ENCODE measurements at places on chromosomes 1 and 21. TPM values are rescaled to one million over a fixed set of nuclear protein-coding genes. Genes with fewer than 3 reads are reported as not detected.

PGBD5 gene
- 4.1 TPM for total RNA-seq

BGLAP gene
- not detected for total RNA-seq

GRCh38 chr1:151478923-151479322, 19.6 kb upstream of the POGZ start:
- H3K36me3 ChIP-seq = no peaks in the 10 kb centered on the region
- H3K27ac ChIP-seq = no peak overlapping the region

DNA sequence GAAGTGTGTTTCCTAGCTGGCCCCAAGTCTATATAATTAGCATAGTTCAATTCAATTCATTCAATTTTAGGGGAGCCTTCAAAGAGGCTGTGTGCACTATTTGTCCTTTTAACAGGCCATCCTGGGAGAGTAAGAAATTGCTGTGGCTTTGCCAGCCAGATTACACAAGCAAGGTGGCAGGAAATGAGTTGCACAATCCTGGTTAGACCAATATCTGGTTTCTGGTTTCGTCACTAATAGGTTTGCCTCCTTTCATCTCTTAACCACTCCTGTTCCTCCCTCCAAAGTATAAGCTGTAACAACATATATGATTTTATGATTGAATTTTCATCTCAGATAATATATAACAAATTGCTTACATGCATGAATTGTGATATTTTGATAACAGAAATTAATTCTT, 84.1 kb upstream of the NEGR1 start:
- no peaks in the 10 kb centered on the region for H3K4me1 ChIP-seq
- H3K27ac ChIP-seq = no peak overlapping the region
- no peak overlapping the region for H3K4me3 ChIP-seq
- no peaks in the 10 kb centered on the region for H3K27me3 ChIP-seq
- DNase-seq = no peak

DNA sequence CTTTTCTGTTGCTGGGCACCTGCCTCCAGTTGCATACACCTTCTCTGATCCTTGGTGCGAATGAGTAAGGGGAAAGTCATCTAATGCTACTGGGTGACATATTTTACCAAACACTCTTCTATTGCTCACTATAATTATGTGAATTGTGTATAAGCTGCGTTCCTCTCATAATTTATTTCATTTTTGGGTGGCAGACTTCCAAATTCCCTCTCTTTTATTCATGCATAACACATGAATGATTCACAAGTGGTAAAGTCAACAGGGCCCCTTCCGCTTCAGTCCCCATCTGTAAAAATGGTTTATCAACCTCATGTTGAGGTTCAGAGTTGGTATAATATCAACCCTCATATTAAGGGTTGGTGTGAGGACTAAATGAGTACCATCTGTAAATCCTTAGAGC, 3.2 kb upstream of the QSOX1 start:
- no peak overlapping the region for H3K4me3 ChIP-seq
- no peaks in the 10 kb centered on the region for H3K36me3 ChIP-seq
- no peak for DNase-seq
- H3K27me3 ChIP-seq = no peaks in the 10 kb centered on the region
- no peak overlapping the region for H3K27ac ChIP-seq
- H3K4me1 ChIP-seq = no peaks in the 10 kb centered on the region

DNA sequence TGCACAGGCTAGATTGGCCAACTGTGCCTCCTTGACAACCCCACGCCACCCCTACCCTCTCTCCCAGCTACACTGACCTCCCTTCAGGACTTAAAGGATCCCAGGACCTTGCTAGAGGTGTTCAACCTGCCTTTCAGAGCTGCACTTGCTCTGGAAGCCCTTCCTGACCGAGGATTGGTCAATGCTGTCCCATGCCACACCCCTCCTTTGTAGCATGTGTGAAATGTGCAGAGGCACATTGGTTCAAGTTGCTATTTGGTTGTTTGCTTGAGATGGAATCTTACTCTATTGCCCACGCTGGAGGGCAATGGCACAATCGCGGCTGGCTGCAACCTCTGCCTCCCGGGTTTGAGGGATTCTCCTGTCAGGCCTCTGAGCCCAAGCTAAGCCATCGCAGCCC, 21.8 kb downstream of the ACTA1 start:
- no peak for DNase-seq
- no peak overlapping the region for H3K4me3 ChIP-seq
- no peaks in the 10 kb centered on the region for H3K36me3 ChIP-seq
- no peak overlapping the region for H3K27ac ChIP-seq
- H3K27me3 ChIP-seq = no peaks in the 10 kb centered on the region

DPYD gene
- total RNA-seq = 30.8 TPM

NOS1AP gene
- 18.5 TPM for total RNA-seq

PPP2R5A gene
- total RNA-seq = 38.9 TPM

- no peak overlapping the region for H3K27ac ChIP-seq
- H3K4me1 ChIP-seq = peaks cover 11% of the 10 kb centered on the region
- no peak overlapping the region for H3K4me3 ChIP-seq
- H3K27me3 ChIP-seq = peaks cover 14% of the 10 kb centered on the region
- H3K36me3 ChIP-seq = no peaks in the 10 kb centered on the region
- peak; percentile 28 for DNase-seq
Observed at GRCh38 chr1:228011721-228012311, 5.0 kb downstream of the WNT3A start.

GCSAML gene
- total RNA-seq = 1.7 TPM

DNA sequence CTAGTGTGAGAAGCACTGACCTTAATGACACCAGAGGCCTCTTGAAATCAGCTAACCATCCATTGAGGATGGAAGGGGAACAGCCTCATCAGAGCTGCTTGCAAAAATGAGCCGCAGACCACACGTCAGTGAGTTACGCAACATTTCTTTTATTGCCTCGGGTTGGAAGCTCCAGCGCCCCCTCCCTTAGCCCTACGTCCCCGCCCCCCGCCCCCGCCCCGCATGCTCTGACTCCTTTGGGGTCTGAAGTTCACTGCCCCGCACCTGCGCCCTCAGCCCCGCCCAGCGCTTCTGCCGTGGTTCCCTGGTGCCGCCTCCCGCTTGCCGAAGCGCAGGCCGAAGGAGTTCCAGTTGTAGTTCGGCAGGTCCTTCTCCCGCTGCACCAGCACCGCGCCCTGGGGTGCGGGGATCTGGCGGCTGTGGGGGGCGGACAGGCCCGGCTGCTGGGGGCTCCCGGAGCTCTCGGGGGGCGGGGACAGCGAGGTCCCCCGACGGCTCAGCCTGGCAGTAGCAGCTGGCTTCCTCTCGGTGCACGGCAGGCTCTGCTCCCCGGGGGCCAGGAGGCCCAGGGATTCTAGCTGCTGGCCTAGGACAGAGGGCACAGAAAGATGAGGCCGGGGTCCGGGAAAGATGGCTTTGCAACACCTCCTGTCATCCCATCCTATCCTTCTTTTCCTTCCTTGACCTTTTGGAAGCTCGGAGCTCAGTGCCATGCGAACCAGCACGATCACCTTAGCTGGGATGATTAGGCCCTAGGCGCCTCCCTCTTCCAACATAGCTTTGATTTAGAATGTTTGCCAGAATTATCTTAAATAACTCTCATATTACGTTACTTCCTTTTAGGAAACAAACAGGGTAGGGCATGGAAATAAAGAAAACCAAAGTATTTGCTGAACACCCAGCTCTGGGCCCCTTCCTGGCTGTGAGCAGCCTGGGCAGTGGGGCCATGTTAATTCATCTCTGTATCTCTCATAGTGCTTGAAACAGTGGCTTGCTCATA, 5.8 kb downstream of the KISS1 start:
- no peaks in the 10 kb centered on the region for H3K36me3 ChIP-seq
- DNase-seq = peak; percentile 84
- H3K27ac ChIP-seq = no peak overlapping the region
- H3K4me1 ChIP-seq = no peaks in the 10 kb centered on the region

DNA sequence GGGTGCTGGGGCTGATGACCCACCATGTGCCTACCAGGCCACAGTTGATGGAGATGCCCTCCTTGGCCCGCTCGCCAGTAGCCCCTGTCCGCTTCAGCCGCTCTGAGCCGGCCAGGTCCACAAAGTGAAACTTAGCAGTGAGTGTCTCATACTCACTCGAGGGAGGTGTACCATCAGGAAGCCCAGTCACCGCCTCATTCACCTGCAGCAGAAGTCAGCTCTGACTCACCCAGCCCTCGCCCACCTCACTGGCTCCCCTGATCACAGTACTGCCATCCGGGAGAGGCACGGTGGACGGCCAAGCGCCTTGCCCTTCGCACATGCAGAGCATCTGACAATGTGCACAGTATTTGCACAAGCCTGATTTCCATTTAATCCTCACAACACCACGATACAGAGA, 18.8 kb downstream of the KIF21B start:
- peaks cover 4% of the 10 kb centered on the region for H3K4me1 ChIP-seq
- no peak overlapping the region for H3K4me3 ChIP-seq
- no peaks in the 10 kb centered on the region for H3K27me3 ChIP-seq

DDR2 gene
- total RNA-seq = 36.5 TPM

OR14I1 gene
- not detected for total RNA-seq

DNA sequence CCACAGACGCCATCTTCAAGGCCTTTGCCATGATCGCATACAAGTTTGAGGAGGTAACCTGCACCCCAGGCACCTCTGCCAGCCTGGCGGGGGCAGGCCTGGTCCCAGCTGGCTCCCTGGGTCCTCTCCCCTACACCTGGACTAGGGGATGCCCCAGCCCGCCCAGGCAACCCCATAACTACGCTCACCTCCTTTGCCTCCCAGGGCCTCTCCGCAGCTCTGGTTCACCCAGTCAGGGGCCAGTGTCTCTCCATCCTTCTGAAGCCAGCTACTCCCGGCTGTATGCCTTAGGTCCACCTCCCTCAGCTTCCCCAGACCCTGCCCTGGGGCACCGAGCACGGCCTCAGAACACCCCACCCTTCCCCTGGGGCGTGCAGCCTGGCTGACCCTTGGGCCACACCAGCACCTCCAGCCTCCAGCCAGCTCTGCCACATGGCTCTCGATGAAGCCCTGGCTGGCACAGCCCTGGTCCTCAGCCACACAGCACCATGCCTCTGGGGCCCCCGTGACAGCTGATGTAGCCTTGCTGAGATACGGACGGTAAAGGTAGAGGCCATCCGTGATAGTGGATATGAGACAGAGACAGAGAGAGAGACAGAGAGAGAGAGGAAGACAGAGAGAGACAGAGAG, 80.4 kb upstream of the COL6A1 start:
- no peaks in the 10 kb centered on the region for H3K27me3 ChIP-seq
- no peak for DNase-seq
- H3K36me3 ChIP-seq = no peaks in the 10 kb centered on the region
- no peak overlapping the region for H3K27ac ChIP-seq
- H3K4me3 ChIP-seq = no peak overlapping the region

GRCh38 chr21:42361286-42361685, 5.0 kb downstream of the TFF1 start:
- DNase-seq = no peak
- no peak overlapping the region for H3K4me3 ChIP-seq
- no peaks in the 10 kb centered on the region for H3K4me1 ChIP-seq
- H3K27ac ChIP-seq = no peak overlapping the region
- no peaks in the 10 kb centered on the region for H3K36me3 ChIP-seq

DNA sequence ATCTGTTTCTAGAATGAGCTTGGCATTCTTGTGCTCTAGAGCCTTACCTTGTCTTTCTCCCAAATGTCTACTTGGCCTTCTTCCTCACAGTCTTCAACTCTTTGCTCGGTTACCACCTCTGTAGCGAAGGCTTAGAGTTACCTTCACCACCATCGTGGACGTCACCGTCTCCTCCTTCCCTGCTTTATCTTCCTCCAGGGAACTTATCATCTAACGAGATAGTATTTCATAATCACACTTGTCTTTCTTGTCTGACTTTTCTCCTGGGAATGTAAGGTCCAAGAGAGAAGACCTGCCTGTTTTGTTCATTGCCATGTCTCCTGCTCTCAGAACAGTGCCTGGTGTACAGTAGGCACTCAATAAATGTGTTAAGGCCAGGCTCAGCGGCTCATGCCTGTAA, 115.6 kb downstream of the GREM2 start:
- H3K36me3 ChIP-seq = no peaks in the 10 kb centered on the region
- H3K27me3 ChIP-seq = no peaks in the 10 kb centered on the region
- H3K4me3 ChIP-seq = no peak overlapping the region

GRCh38 chr1:48870596-48870995, 93.9 kb upstream of the BEND5 start:
- H3K4me1 ChIP-seq = no peaks in the 10 kb centered on the region
- H3K36me3 ChIP-seq = no peaks in the 10 kb centered on the region
- H3K27me3 ChIP-seq = no peaks in the 10 kb centered on the region
- no peak overlapping the region for H3K27ac ChIP-seq
- DNase-seq = peak; percentile 17
- no peak overlapping the region for H3K4me3 ChIP-seq

DNA sequence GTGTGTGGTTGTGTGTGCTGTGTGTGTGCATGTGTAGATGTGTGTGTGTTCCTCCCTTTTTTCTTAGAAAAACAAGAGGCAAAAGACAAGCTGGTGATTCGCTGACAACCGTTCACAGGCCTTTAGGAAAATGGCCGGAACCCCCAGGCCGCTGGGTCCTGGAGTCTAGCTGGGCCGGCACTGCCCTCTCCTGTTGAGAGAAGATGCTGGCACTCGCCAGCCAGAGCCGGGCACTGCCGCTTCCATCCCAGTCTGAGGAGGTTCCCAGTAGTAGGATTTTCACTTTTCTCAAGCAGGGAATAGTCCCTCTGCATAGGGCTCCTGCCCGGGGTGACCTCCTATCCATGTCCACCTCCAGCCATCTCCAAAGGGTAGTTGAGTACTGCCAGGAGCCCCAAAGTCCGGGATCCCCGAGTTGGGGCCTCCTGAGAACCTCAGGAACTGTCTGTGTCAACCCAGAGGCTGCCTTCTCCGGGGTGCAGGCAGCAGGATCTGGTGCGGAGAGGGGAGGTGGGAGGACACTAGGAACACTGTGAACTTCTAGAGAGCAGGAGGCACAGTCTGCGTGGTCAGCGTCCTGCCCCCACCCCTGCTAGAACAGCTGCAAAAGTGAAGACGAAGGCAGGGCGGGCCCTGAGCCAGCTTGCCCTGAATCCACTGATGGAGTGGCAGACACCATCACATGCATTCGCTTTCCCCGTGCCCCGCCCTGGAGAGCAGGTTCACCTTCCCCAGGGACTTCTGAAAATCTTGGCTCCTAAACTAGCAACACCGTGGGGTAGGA, 44.1 kb upstream of the ARHGEF16 start:
- H3K27ac ChIP-seq = no peak overlapping the region
- peak; percentile 71 for DNase-seq
- no peaks in the 10 kb centered on the region for H3K4me1 ChIP-seq
- H3K27me3 ChIP-seq = no peaks in the 10 kb centered on the region
- no peaks in the 10 kb centered on the region for H3K36me3 ChIP-seq

SPRR1B gene
- total RNA-seq = not detected

NBPF12 gene
- total RNA-seq = 32.7 TPM

DNA sequence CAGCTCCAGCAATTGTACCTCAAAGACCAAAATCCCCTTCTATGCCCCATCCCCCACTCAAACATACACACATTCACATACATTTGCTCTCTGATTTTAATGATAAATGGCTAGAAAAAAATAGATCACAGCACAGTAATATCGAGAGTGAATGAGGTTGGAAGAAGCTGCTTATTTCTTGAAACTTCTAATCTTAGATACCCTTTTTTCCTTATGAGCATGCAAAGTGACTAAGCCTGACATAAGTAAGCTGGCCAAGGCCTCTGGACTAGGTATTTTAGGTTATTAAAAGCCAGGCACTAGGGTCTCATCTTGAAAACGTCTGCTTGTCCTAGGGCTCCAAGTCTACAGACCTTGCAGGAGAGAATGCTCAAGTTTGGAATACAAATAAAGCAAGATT, 133.6 kb downstream of the TGFBR3 start:
- H3K36me3 ChIP-seq = no peaks in the 10 kb centered on the region
- peak overlapping the region; percentile 43 for H3K27ac ChIP-seq
- no peak for DNase-seq

C8B gene
- total RNA-seq = not detected
